ENCODE measurements at places on chromosomes 7 and 10.

- DNase-seq: no peak
Observed at GRCh38 chr7:154633641-154634040, 369.3 kb downstream of the PAXIP1 start.

DNA sequence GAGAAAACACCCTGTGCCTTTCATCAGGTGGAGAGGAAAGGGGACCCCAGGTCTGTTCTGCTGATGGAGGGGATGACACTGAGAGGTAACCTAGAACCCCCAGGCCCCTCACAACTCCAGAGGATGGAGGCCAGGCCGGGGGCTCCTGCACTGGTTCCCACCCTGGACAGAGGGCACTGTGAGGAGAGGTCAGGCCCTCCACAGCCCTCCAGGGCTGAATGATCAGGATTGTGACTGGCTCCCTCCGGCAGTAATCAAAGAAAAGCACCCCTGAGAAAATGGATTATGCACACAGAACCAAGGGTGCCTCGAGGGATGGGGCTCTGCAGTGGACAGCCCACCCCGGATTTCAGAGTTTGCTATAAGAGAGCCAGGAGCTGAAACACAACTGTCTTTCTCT lies 502.8 kb downstream of the TCERG1L start:
- DNase-seq: no peak

- no peak for DNase-seq
Observed at GRCh38 chr10:59175538-59176240, 754 bp upstream of the PHYHIPL start.

DNA sequence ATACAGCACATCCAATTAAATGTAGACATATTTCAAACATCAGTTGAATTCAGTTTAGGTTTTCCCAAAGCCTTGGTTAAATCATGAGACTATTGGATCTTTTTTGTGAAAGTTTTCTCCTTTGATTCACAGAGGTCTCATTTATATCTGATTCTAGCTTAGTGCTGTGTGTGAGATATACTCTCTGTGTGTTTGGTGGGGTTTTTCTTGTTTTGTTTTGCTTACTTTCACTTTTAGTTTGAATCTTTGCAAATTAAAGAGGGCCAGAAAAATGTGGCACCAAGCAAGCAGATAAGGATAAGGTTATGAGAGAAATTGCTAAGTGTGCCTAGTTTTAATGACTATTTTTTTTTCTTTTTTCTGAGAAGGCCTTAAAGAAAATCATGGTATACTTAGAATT lies 12.6 kb upstream of the OR6B1 start:
- no peak for DNase-seq

DNA sequence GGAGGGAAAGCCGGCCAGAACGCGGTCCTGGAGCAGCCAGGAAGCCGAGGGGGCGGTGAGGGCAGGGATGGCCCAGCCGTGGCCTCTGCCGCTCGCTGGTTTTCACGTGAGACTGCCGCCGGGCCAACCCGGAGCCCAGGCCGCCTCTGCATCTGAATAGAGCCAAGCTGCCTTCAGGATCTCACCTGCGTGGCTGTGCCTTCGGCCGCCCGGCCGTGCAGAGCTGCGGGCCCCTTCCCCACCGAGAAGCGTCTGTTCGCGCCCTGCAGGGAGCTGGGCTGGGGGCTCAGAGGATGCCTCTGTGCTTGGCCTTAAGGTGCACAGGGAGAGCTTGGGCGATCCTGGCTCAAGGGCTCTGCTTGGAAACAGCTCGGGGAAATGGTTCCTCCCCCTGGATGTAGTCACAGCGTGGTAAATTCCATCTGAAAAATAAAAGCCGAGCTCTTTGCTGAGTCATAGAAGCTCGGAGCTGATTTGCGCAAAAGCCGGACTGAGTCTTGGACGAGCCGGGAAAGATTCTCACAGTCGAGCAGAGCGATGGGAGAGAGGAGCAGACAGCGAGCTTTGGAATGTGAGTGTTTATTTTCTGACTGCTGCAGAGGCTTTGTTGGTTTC lies at the start of gene JAKMIP3:
TSS of gene JAKMIP3 (plus strand) at position 456 of the 615 bp plus-strand sequence. CDS start 38,863 bp downstream, outside the sequence.
- DNase-seq: peak; percentile 93

GRCh38 chr7:158751751-158752150 lies 47.1 kb upstream of the NCAPG2 start:
- DNase-seq: no peak
